ENCODE measurements at places on chromosomes 16 and 17.
A peak's percentile ranks its signal among the peaks of the same experiment; 100 is the strongest.

GRCh38 chr17:36069136-36069535 lies 5.1 kb downstream of the CCL18 start:
- no peak for DNase-seq

DNA sequence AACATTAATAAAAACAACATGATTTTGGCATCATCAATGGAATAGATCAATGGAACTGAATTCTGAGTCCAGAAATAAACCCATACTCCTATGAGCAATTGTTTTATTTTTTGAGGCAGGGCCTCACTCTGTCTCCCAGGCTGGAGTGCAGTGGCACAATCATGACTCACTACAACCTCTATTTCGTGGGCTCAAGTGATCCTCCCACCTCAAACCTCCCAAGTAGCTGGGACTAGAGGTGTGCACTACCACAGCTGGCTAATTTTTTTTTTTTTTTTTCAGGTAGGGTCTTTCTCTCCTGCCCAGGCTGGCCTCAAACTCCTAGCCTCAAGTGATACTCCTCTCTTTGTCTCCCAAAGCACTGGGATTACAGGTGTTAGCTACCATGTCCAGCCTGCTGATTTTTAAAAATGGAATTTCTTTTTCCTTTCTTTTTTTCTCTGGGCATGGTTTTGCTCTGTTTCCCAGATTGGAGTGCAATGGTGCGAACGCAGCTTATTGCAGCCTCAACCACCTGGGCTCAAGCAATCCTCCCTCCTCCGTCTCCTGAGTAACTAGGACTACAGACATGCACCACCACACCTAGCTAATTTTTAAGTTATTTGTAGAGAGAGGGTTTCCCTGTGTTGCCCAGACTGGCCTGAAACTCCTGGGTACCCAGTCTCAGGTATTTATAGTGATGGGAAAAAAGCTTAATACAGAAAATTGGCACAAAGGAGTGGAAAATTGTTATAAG lies 7.3 kb upstream of the PRDM7 start:
- DNase-seq, result no peak

GRCh38 chr16:78389009-78389498 lies 289.6 kb downstream of the WWOX start:
- no peak for DNase-seq

- no peak for DNase-seq
These were observed 47.1 kb downstream of the CMIP start for GRCh38 chr16:81491541-81492188.

DNA sequence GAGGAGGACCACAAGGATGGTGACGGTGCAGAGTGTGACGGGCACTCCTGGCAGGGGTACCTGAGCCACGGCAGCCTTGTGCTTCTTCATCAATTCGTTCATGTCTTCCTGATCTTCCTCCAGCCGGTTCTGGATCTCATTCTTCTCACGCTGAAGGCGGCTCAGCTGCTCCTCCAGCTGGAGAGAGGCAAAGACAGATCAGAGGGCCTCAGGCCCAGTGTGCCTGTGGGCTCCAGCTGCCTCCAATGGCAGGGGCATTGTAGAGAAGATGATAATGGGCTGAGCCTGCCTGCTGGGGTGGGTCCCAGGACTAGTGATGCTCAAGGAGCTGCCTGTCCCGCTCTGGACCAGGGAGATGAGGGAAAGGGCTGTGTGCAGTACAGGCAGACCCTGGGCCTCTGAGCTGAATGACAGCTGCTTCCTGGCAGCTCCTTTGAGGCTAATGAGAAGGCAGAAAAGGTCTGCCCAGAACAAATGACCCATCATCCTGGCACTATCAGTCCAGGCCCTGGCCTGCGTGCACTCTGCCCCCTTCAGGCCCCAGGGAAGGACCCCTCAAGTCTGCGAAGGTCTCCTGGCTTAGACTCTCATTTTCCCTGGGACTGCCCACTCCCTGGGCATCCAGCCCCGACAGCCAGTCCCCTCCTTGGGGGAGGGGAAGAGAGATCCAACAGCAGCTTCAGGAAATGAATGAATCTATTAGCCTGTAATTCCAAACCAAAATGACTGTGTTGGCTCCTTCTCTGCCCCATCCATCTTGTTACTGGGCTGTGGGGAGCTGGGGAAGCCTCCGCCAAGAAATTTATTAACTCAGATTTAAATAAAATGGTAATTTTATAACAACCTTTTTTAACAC lies 48.0 kb downstream of the PIPOX start:
- peak; percentile 67 for DNase-seq

GRCh38 chr16:3607634-3608033 lies 3.8 kb downstream of the SLX4 start:
- DNase-seq, result no peak

GRCh38 chr17:69117855-69118784 lies 23.6 kb downstream of the ABCA6 start:
- no peak for DNase-seq

DNA sequence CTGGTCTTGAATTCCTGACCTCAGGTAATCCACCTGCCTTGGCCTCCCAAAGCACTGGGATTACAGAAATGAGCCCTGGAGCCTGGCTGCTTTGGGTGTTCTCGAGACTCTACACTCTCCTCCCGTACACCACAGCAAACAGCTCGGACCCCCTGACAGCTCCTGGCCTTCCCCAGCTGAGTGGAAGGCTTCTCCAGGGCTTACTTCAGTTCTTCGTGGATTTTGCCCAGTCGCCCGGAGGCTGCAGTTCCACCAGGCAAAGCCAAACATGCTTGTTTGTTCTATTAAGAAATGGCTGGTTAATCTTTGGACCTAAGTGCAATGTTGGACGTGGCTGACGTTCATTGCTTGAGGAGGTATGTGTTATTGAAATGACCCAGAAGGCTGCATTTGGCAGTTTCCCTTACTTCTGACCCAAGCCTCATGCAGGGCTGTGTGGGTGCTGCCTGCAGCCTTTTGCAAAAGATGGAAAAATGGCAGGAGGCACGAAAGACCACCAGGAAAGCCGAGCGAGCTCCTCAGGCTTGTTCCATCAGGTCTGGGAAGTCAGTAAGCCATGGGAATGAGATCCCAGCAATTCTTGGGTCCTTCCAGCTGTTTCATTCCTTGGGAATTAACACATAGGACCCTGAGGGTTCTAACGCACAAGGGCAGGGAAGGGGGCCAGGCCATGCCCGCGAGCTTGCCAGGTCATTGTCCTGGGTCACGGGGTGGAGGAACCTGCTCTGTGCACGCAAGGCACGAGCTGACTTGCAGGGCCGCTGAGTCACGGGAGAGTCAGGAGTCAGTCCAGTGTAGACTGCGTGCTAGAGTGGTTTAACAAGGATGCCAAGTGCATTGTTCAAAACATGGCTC lies 23.9 kb upstream of the KLHDC4 start:
- no peak for DNase-seq

GRCh38 chr16:9898555-9898954 lies 283.7 kb downstream of the GRIN2A start:
- no peak for DNase-seq

GRCh38 chr17:20256144-20256543 lies 211.2 kb downstream of the LGALS9B start:
- DNase-seq, result no peak

DNA sequence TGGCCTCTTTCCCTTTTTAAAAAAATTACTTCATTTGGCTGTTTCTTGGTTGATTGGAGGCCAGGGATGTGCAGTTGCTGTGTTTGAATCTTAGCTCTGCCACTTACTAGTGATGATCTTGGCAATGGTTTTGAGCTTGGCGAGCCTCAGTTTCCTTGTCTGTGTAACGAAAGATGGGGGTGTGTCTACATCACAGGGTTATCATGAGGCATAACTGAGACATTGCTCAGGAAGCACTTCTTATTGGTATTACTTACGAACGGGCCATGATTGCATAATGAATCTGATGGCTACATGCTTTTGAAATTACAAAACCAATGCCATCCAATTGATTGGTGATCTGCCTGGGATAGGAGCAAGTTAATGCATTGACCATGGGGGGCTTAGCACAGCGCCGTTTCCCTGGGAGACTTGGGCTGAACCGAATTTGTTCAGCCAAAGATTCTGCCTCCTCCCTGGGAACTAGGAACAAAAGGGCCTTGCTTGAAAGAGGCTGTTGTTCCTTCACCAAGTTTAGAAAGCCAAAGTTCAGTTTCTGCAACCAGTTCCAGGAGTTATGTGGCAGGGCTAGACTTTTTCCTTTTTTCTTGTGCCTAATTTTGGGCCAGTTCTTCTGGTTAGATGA lies 21.9 kb downstream of the CMIP start:
- DNase-seq, result no peak

- DNase-seq, result no peak
These were observed 4.7 kb downstream of the NUBP2 start for GRCh38 chr16:1787322-1788094.

DNA sequence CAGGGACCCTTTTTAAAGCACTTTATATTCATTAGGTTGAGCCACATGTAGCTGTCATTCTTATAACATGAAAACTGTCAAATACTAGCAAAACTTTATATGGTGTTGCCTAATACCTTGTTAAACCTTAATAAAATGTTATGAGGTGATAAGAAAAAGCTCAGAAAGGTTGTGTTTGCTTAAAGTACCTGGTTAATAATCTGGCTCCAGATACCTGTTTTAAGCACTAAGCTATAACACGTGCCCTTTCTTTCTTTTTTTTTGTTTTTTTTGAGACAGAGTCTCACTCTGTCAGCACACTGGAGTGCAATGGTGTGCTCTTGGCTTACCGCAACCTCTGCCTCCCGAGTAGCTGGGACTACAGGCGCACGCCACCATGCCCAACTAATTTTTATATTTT lies 58.9 kb upstream of the STAC2 start:
- DNase-seq, result no peak

DNA sequence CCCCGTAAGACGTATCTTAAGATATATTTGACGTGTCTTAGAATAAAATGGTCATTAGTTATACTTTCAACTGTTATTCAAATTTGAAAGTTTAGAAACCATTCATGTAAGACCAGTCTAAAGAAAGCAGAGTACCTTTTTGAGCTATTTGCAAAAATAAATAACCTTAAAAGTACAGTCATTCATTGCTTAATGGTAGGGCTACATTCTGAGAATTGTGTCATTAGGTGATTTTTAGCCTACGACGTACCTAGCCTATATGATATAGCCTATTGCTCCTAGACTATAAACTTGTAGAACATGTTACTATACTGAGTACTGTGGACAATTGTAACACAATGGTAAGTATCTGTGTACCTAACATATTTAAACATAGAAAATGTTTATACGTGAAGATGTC lies 139.2 kb downstream of the PHKB start:
- DNase-seq, result no peak

DNA sequence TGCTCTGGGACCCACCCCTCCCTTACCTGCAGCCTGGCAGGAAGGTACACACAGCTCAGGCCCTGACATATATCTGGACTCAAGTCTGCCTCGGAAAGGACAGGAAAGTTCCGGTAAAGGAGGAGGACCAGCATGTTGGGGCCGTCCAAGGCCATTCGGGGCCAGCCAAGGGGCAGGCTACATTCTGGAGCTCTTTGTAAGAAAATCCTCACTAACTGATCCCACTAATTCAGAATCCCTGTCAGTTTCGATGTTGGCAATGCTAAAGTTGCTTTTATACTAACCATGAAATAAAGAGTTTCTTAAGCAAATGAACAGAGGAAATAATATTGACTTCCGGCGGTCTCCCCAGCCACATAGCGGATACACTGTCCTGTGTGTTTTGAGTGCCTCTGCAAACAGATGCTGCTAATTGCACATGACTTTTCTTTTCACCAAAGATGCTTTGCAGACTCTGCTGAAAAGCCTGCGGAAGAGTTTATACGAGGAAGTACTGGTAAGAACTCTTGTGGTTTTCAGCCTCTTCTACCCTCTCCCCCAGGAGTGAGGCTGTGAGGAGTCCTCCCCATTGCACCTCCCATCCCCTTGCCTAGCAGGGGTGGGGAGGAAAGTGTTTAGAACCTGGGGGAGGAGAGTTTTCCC lies 54.8 kb downstream of the PLXDC1 start:
- DNase-seq, result no peak

DNA sequence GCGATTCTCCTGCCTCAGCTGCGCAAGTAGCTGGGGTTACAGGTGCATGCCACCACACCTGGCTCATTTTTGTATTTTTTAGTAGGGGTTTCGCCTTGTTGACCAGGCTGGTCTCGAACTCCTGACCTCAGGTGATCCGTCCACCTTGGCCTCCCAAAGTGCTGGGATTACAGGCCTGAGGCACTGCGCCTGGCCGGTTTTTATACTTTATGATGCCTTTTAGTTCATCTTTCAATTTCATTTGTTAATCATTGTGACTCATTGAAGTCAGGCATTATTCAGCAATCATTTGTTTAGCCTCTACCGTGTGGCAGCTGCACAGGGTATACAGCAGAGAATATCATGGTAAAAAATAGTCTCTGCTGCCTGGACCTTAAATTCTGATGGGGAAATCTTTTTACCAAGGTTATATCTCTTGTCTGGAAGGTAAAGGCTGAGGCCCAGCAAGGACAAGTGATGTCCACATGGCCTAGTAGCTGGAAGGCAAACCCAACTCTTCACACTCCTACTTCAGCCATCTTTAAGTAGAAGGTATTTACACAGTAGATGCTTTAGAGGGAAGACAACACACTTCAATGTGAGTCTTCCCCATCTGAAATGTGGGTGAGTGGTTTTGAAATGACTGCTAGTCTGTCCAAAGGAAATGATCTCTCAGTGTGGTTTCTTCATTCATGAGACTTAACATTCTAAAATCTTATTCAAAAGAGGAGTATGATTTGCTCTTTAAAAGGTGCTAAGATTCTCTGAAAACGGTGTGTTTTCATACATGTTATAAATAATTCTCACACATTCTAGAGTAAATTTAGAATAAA lies 2.4 kb downstream of the PRPSAP2 start:
- no peak for DNase-seq

GRCh38 chr16:61780161-61780560 lies 256.1 kb downstream of the CDH8 start:
- DNase-seq, result no peak

DNA sequence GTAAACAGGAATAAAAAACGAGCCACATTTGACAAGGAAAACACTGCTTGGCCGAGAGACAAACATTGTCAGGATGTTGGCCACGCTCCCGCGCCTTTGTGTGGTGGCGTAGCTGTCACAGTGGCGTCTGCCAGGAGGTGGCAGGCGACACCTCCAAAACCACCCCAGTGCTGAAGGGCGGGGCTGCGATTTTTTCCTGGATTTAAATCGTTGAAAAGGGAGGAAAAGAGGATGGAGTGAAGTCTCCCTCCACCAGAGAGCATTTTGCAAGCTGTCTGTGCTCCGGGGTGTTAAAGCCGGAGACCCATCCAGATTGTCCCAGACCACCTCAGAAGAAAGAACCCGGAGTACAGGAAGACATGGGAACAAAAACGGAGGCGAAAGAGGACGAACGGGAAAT lies 12.7 kb downstream of the MRM3 start:
- DNase-seq, result peak; percentile 83

DNA sequence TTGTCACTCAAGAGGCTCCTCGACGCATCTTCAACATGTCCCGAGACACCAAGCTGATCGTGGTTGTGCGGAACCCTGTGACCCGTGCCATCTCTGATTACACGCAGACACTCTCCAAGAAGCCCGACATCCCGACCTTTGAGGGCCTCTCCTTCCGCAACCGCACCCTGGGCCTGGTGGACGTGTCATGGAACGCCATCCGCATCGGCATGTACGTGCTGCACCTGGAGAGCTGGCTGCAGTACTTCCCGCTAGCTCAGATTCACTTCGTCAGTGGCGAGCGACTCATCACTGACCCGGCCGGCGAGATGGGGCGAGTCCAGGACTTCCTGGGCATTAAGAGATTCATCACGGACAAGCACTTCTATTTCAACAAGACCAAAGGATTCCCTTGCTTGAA lies 101.0 kb downstream of the HS3ST2 start:
- no peak for DNase-seq

All from D341Med (cell line).